Body of pancreas (tissue), 4 donors: ENCODE measurements at places on chromosomes 4 and X.

- no peak for DNase-seq
Measured at GRCh38 chr4:144423930-144424329, 222.0 kb upstream of the HHIP start.

DNA sequence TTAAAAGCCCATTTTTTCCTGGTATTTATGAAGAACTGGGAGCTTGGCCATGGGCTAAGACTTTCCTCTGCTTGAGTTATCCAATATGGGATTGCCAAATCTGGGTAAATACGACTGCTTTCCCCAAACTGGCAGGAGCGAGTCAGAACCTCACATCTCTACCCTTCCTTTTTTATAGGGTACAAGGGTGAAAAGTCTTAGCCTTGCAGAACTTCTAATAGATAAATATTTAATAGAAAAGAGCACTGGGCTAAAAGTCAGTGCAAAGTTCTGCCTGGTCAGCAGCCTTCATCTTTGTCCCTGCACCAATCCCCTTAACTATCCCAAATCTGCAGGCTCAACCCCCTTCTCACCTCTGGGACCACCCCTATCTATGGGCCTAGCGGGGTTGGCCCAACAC, 61.6 kb upstream of the ACSL1 start:
- no peak for DNase-seq

DNA sequence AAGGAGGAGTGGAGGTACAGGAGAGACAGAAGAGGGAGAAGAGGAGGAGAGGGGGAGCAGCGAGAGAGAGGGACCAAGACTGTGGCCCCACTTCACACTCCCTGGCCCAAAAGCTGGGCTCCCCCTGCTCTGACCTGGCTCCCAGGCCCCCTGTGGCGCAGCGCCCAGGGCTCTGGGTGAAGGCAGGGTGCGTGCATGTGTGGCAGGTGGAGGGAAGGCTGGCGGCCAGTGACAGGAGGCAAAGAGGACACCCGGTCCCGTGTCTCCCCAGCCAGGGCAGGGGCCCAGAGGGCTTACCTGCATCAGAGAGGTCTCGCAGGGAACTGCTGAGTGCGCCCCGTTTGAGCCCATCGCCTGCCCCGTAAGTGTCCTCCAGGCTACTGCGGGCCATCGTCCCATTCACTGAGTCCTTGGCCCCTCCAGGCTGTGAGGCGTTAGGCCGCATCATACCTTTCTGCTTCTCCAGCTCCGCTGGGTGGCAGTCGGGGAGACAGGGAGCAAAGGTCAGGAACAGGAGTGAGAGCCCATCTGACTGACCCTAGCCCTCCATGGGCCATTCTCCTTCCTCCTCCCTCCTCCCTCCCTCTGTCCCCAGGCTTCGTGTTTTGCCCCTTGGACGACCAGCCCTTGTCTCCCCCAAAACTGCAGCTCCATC, 11.1 kb upstream of the KDM5C start:
- no peak for DNase-seq

DNA sequence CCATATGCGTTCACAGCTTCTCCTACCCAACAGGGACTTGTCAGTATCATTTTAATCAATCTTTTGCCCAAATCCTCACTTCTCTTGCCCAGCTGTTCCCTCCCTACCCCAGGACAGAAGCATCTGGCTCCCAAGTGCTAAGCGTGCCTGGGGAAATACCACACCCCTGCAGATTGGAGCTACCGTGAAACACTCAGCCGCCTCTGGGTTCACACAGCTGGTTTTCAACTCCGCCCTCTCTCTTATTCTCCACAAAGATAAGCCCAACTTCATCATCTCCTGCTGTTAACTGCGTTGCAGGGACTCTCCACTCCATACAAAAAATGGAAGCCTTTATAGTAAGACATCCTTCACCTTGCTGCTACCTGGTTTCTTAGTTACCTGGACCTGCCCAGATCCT, 147.3 kb upstream of the FTHL17 start:
- no peak for DNase-seq

DNA sequence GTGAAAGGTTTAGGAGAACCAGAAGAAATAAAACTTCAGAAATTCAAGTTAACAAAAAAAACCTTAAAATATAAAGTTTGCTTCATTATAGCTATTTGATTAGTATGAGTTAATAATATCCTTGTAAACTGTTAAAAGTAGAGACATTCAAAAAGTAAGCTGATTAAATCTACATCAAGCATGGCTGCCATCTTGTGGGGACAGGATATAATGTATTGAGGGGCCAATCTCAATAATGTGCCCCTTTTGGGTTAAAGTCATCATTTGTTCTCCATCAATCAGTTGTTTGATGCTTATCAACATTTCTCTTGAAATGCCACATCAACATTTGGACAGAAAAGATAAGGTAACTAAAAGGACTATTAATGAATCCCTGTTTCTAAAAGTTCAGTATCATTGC, 4.6 kb upstream of the GRID2 start:
- DNase-seq, result no peak

DNA sequence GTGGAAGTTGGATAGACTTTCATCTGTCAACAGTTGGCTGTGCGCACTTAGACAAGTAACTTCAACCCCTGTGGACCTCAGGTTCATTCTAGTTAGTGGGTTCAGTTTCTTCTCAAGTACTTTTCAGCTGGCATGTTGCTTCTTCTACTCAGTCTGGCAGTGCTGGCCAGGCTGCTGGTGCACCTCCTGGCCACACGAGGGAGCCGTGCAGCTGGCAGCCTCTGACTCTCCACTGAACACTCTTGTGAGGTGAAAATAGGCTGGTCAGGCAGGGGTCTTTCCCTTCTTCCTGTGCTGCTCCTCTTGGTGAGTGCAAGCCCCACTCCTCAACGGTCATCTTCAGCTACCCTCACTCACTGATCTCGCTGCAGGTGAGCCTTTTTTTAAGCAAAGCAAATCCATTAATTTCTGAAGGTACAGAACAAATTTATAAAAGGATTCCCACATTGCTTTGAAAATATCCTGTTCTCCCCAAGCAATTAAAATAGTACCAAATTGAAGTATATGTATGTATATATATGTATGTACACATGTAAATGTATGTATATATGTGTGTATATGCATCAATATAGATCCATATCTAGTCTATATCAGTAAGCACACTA, 30.6 kb downstream of the LONRF3 start:
- peak; percentile 34 for DNase-seq

DNA sequence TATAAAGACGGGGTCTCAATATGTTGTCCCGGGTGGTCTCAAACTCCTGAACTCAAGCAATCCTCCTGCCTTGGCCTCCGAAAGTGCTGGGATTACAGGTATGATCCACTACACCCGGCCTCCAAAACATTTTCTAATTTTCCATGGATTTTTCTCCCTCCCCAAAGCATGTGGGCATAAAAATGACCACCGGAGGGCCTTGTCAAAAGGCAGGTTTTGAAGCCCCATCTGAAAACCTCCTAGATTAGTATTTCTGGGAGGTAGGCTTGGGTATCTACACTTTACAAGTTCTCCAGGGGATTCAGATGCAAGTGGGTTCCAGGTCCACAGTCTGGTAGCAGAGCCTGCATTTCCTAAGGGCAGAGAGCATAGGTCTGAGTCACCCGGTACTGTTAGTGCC, 1.4 kb upstream of the GPR173 start:
- no peak for DNase-seq

- DNase-seq, result no peak
Measured at GRCh38 chr4:11341337-11342043, 87.2 kb downstream of the HS3ST1 start.

- DNase-seq, result no peak
Measured at GRCh38 chr4:173883821-173884220, 353.8 kb upstream of the HAND2 start.

- no peak for DNase-seq
Measured at GRCh38 chr4:762211-763190, 56.9 kb downstream of the PCGF3 start.

- DNase-seq, result no peak
Measured at GRCh38 chr4:89101256-89102161, 9.8 kb upstream of the TIGD2 start.

- no peak for DNase-seq
Measured at GRCh38 chr4:24168658-24169057, 278.8 kb upstream of the PPARGC1A start.

- no peak for DNase-seq
Measured at GRCh38 chr4:10105421-10105820, 11.2 kb downstream of the WDR1 start.

DNA sequence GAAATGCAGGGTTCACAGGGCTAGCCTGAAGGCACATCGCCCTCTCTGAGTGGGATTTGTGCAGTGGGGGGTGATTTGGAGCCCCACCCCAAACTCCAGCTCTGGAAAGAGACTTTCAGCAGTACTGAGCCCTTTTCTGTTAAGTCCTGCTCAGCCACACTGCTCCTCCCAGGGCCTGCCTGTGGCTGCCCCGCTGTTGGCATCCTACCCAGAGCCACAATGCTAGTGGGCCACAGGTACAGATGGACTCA, 52.7 kb downstream of the CXorf49B start:
- no peak for DNase-seq

- DNase-seq, result no peak
Measured at GRCh38 chrX:28613558-28613957, 26.3 kb downstream of the IL1RAPL1 start.

DNA sequence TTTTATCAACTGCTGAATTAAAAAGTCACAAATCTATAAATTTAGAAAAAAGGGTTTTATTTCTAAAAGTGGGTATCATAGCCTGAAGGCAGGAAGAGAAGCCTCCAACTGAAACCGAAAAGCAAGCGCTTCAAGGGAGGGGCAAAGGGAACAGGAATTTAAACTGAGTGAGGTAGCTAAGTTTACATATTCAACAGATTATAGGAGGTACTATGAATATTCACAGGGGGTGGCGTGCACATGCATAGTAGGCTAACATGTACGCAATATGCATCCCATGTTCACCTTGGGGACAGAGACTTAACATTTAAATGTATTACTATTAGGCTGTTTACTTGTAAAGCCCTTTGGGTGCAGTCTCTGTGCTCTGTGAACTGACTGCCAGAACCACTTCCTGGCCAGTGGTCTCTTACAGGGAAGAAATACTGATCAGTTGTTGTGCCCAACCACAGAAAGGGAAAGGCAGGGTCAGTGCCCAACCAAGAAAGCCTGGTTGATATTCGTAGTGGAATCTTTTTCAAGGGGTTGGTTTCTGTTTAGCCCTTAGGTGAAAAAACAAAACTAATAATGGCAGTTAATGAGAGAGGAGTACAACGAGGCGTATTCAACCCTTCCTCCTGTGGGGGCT, 168.7 kb upstream of the GALNTL6 start:
- no peak for DNase-seq

GRCh38 chr4:73964862-73965611, 16.8 kb downstream of the PF4 start:
- DNase-seq, result peak; percentile 28

DNA sequence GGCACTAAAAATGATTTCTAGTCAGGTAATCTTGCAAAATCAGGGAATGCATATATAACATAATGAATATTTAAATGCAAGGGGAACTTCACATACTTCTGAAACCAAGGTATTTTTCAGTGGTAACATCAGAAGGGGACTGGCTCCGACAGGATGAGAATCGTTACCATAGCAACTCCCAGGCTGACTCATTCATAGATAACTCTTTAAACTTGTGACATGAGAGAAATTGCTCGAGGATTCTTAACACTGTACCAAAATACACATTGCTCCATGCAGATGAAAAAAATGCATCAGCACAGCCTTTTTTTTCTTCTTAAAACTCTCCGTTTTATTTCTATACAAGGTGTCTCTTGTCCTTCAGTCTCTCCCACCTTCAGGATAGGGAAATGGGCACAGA, 114.3 kb downstream of the GABRB1 start:
- no peak for DNase-seq

GRCh38 chr4:25813448-25814106, 49.2 kb downstream of the SEL1L3 start:
- DNase-seq, result peak; percentile 34

DNA sequence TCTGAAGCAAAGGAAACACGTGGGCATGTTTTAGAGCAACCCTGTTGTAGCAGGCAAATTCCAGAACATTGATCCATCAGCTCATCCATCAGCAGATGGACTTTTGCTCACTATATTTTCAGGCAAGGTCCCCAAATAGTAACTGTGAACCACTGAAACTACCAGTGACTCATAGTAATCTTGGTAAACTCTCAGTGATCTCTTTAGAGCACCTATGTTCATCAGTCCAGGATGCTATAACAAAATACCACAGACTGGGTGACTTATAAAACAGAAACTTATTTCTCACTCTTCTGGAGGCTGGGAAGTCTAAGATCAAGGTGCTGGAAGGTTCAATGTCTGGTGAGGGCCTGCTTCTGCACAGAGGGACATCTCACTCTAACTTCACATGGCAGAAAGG, 28.9 kb upstream of the BTC start:
- no peak for DNase-seq

- DNase-seq, result no peak
Measured at GRCh38 chrX:148856505-148856904, 356.1 kb downstream of the AFF2 start.

DNA sequence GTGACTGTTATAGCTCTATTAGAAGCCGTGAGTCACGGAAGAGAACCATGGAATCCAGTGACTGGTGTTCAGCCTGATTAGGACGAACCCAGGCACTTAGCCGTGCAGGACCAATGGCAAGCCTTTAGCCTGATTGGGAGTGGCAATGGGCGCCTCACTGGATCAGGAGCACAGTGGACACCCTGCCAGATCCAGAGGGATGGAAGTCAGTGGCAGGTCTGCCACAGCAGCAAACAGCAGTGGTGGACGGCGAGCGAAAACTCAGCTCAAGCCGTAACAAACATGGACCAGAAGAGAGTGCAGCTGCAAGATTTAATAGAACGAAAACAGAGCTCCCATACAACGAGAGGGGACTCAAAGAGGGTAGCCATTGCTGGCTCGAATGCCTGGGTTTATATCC, 1326.5 kb downstream of the ADGRL3 start:
- no peak for DNase-seq

GRCh38 chrX:120561634-120562568, 1.1 kb upstream of the CUL4B start:
- no peak for DNase-seq

- no peak for DNase-seq
Measured at GRCh38 chr4:36338973-36339372, 57.6 kb downstream of the DTHD1 start.

DNA sequence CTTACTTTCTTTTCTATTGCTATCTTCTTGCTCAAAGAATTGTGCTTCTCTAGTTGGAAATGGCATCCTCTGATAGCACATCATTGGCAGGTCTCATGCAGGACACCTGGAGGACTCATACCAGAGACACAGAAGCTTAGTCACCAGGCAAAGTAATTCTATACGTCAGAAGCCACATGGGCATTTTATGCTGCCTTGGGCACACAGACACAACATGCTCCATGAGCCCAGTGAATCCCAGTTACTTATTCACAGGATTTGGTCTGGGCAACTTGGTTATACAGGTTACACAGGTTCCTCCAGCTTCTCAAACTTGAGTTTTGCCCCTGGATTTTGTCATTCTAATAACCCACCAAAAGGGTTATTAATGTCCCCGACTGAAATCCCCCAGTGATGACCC, 7.1 kb downstream of the RASSF6 start:
- peak; percentile 15 for DNase-seq

DNA sequence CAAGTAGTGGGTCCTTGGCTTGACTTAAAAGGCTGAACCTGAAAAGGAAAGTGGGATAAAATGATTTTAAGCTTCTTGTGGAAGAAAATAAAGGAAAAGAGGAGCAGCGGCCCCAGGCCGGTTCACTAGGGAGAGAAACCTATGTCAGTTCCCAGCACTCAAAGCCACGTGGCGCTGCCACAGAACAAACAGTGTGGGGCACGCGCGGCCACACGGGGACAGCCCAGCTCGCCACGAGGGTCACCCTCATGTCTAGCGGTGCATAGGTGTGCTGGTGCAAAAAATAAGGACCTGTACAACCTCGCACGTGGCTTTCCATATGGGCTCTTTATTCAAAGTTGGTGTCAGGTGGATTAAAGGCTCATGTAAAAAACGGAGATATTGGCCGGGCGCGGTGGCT, 17.1 kb downstream of the MSANTD1 start:
- DNase-seq, result no peak

- no peak for DNase-seq
Measured at GRCh38 chrX:30649859-30650258, 3.4 kb upstream of the GK start.
